Activated CD4-positive, alpha-beta T cell treated with anti-CD3 and anti-CD28 coated beads for 48 hours (primary cell): ENCODE measurements at places on chromosomes 7 and 10.

DNA sequence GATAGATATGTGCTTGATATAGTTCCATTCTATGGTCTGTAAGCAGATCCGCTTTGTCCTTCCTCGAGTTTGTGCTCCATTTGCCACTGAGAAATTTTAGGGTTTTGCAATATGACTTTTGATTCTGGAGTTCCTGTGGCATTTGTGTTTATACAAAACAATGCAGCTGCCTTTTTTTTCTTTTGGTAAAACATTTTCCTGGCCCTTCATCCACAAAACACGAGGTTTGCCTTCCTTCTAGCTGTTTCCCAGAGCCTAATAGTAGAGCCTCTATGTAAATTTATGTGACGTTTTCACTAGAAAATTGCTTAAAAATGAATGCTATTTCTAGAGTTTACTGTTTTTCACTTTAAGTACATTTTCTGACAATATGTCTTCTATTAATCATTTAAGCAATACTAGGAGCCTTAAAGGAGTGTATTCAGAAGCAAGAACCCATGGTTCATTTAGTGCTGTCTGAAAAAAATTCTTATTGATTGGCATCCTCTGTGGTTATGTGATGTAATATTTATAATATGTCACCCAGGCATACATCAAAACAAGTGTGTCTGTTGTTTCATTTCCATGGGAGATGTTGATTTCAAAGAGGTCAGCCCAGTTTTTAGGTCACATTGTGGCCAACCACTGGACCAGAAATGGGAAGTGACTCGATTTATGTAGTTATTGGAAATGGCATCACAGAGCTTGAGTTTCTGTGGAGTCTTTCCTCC, 618.3 kb downstream of the LRMDA start:
- no peak for DNase-seq

DNA sequence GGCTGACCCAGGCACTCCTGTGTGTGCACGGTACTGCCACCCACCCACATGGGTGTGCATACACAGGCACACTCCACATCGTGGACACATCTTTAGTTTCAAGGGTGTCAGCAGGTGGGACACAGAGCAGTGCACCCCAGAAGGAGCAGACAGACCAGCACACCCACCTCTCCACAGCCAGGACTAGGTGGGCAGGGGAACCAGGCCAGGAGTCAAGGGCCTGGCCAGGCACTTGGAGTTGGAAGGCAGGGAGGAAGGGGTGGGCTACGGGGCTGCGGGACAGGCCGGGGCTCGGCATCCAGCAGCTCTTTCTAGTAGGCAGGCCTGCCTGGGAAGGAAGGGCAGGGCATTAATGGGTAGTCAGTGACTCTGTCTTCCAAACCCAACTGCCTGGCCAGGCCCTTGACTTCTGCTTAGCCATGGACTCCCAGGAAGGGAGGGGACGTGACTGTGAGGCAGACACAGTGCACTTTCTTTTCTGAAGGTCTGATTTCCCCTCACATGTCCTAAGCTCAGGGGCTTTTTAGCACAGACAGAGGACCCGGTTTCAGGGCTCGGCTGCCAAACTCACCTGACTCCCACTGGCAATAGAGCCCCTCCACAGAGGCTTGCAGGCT, 14.6 kb downstream of the RASGEF1A start:
- no peak for DNase-seq

- no peak for DNase-seq
Measured at GRCh38 chr10:26468700-26469099, 30.6 kb downstream of the APBB1IP start.

GRCh38 chr10:13563481-13564445, 23.0 kb upstream of the PRPF18 start:
- DNase-seq: no peak

GRCh38 chr7:113374955-113375354, 256.6 kb upstream of the SMIM30 start:
- DNase-seq: no peak

DNA sequence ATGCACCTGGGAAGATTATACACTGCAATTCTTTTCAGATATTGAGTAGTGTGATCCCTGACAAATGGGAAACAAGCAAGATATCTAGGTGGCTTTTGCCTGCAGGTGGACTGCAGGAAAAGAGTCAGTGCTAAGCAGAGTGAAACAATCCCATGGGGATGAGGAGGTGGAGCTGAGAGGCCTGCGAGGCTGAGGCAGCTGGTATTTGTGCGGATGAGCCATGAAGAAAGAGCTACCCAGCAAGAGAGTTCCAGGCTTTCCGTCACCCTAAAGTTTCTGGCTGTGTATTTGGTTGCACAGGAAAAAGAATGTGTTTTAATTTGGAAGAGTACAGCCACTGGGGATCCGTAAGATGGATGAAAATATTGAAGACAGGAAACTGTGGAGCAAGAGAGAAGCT, 714.1 kb upstream of the COBL start:
- DNase-seq: no peak

- DNase-seq: no peak
Measured at GRCh38 chr7:39221901-39222300, 244.2 kb downstream of the POU6F2 start.

DNA sequence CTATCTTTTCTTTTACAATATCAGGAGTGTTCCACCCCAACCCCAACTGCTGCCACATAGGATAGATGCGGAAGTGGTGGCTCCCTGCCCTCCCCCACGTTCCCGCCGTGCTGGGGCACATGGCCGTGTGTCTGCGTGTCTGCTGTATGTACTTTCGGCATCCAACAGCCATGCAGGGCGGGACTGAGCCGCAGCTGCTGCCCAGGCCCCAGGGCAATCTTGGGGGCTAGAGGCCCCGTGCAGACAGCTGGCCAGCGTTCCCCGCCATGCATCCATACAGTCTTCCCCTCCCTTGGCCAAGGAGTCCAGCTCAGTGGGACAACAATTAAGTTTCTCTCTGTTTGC, 162.7 kb downstream of the DGKB start:
- no peak for DNase-seq
